NCI-H1930 (cell line): ENCODE measurements at places on chromosomes 11 and 22.

DNA sequence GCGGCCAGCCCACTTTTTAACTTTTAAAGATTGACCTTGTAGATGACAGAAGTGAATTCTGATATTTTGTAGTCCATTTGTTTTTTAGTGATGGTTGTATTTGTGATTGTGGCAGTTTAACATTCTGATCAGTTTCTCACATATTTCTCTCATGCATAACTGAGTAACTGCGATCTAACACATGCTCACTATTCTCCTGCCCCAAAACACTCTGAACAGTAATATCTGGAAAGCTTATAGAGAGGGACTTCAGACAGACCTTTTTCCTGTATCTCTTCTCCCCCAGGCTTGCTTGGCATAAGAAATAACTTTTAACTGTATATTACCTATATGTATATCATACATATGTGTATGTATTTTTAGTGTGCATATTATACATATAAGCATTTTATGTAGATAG lies 37.3 kb upstream of the MYO18B start:
- DNase-seq, result no peak

- no peak for DNase-seq
Measured at GRCh38 chr11:66741153-66741552, 12.1 kb upstream of the SPTBN2 start.

- no peak for DNase-seq
Measured at GRCh38 chr11:57370251-57370650, 10.7 kb downstream of the PRG3 start.

DNA sequence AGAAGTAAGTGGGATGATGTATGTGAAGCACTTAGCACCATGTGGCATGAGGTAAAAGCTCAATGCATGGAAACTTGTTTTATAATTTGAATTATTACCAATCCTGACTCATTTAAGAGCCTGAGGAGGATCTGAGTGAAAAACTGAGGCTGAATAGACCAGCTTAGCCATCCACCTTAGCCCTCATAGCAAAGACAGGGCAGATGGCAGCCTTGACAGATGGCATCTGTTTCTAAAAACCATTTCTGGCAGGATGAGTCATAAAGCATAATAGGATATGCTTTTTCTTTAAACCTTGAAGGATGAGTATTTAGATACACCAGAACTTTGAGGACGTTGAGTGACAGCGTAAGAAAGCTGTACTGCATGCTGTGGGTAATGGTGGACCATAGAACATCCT lies 61.0 kb upstream of the NAV2 start:
- no peak for DNase-seq

DNA sequence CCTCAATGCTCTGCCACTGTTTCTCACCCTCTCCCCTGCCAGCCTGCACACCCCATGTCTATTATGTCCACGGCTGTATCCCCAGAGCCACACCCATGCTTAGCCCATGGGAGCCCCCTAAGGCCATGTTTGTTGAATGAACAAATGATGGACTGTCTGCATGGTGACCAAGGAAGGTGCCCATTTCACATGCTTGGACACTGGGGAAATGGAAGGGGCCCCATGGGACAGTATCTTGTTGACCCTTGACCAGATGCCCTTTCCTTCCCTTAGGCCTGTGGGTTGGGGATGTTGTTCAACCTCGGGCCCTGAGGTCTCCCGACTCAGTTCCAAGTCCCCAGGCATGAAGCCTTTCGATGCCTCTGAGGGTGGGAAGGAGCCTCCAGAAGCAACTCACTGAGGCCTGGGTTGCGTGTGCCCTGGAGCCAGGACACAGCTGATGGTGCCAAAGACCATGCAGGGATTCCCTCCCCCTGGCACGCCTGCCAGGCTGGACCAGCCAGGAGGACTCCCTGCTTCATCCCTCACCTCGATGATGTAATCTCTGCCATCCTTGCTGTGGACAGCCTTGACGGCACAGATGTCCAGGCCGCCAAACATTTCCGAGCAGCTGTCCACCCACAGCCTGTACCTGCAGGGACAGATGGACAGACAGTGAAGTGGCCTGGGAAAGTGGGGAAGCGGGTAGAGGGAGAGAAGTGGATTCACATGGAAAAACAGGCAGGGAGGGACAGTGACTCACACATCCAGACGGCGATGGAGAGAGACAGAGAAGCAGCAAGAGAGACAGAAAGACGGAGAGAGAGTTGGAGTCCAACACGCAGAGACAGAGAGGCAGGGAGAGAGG lies 58.9 kb downstream of the FBXO7 start:
- DNase-seq, result no peak

DNA sequence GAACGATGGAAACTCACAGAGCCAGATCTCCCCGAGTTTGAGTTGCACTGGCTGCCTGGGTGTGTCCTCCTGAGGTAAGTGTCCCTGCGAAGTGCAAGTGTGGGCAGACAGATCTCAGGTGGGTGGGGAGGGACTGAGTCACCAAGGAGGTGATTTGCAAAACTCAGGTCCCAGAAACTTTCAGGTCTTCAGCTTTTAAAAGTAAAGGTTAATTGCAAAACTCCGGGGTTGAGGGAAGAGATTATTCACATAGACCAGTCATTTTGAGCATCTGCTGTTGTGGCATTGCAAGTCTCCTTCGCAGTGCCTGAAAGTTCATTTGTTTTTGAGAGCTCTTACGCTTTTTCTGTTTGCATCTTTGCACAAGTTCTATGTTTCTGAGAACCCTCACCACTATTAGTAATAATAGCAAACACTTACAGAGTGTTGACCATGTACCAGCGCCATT lies 7.1 kb downstream of the CD44 start:
- DNase-seq, result no peak

DNA sequence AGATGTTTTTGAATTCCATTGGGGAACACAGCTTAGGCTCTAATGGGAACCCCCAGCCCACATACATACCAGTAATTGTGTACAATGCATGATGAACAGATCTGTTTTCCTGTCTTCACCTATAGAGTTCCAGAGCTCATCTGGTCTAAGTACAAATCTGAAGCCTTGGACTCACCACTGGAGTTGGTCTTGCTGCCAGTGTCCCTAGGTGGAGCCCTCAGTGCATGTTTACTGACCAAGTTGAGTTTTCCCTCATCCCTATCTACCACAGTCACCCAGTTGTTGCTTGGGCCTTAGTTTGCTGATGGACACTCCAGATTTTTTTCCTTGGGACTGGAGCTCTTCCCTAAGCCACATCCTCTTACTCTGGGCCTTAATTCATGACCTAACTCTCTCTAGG lies 159.2 kb upstream of the DDI1 start:
- no peak for DNase-seq

- no peak for DNase-seq
Measured at GRCh38 chr11:12183827-12184620, 73.6 kb downstream of the MICAL2 start.

- no peak for DNase-seq
Measured at GRCh38 chr11:90606721-90607120, 383.9 kb upstream of the CHORDC1 start.

GRCh38 chr22:30214703-30215407 lies 31.7 kb downstream of the LIF start:
- peak; percentile 7 for DNase-seq

GRCh38 chr22:36398601-36399471 lies 11.1 kb upstream of the MYH9 start:
- DNase-seq, result no peak

- DNase-seq, result no peak
Measured at GRCh38 chr22:44382116-44383038, 69.6 kb upstream of the SHISAL1 start.

- no peak for DNase-seq
Measured at GRCh38 chr11:69022260-69022659, 9.2 kb upstream of the MRGPRF start.

DNA sequence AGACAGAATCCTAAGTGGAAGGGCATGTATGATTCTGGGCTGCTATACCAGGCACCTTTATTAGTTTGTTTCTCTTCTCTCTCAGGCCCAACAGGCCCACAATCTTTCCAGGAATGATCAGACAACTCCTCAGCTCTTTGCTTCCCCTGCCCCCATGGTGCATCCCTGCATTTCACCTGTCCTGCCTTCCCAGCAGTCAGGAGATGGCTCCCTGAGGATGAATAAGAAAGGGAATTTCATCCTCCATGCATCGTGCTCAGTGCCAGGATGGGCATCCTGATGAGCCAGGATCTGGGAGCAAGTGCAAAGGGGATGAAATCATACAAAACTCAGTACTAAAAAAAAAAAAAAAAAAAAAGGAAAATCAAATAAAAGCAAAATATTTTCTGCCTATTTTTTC lies 18.6 kb upstream of the NTM start:
- DNase-seq, result no peak

DNA sequence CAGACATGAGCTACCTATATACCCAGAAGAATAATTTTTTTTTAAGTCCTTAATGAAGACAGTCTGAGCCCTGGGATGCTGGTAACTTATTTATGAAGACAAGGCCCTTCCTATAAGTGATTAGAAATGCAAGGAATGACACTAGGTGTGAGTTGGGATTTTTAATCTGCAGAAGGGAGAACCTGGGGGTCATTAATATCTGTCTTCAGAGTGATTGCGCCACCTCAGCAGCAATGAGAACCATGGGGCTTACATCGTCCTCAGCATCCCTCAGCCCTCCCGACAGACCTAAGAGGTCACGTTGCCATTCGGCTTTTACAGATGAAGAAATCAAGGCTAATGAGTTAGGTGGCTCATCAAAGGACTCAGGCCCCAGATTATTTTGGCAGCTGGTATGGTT lies 55.6 kb downstream of the MCM5 start:
- DNase-seq, result no peak

DNA sequence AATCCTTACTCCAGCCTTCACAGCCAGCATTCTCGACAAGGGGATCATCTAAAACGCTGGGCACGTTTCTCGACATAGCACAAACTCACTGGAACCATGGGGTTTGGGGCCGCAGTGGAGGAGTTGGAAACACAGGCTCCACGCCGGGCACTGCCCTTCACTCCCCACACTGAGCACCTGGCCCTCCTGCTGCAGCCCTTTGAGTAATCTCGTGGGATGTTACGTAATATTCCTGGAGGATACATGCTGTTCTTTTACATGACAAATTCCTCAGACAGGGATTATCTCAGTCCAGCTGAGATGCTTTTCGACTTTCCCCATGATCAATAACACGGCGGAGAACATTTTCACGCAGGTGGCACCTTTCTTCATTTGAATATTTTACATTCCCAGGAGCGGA lies 408.0 kb downstream of the SHANK2 start:
- DNase-seq, result no peak

GRCh38 chr11:1532606-1533341 lies 39.3 kb downstream of the DUSP8 start:
- no peak for DNase-seq

- DNase-seq, result no peak
Measured at GRCh38 chr11:120714438-120714837, 202.9 kb downstream of the GRIK4 start.

DNA sequence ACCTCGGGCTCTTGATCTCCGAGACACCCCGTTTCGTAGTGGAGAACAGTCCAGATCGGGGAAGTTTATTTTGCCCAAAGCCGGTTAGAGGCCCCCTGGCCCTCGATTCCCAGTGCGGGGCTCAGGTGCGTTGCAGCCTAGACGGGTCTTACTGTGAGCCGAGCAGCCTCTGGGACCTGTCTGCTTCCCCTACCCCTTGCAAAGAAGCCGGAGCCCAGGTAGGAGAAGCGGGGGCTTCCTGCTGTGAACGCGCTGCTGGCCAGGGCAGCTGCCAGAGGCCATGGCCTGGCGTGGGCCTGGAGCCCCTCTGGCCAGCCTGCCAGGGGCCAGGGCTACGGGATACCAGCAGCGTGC lies 621 bp downstream of the TSPO start:
- DNase-seq, result no peak

DNA sequence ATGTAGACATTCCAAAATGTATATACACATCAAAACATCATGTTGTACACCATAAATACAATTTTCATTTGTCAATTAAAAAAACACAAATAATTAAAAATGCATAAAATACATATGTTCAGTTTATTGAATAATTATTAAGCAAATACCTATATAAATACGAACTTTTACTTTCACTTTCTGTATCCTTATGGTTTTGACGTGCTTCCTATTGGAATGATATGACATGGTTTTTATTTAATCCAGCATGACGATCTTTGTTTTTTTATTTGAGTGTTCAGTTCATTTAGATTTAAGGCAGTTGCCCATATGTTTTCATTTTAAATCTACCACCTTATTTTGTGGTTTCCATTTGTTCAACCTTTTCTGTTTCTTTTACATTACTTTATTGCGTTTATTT lies 198.3 kb upstream of the PLET1 start:
- no peak for DNase-seq

GRCh38 chr22:42717197-42717928 lies 3.3 kb downstream of the A4GALT start:
- DNase-seq, result no peak

DNA sequence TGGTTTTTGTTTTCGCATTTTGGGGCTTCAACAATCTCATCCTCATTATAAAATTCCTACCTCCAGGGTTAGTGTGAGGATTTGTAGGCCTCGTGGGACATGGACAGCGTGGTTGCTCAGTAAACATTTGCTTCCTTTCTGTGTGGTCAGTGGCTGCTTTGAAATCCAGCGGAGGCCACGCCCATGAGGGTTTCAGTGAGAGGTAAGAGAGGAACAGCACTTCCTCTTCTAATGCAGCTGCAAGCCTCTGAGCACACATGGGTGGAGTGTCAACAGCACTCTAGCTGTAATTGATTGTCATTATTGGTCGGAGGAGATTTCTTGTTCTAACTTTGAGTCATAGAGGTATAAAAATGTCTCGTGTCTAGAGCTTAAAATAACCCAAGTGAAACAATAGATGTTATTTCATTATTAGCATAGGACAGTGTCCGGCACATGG lies 6.0 kb upstream of the ARHGAP42 start:
- no peak for DNase-seq

DNA sequence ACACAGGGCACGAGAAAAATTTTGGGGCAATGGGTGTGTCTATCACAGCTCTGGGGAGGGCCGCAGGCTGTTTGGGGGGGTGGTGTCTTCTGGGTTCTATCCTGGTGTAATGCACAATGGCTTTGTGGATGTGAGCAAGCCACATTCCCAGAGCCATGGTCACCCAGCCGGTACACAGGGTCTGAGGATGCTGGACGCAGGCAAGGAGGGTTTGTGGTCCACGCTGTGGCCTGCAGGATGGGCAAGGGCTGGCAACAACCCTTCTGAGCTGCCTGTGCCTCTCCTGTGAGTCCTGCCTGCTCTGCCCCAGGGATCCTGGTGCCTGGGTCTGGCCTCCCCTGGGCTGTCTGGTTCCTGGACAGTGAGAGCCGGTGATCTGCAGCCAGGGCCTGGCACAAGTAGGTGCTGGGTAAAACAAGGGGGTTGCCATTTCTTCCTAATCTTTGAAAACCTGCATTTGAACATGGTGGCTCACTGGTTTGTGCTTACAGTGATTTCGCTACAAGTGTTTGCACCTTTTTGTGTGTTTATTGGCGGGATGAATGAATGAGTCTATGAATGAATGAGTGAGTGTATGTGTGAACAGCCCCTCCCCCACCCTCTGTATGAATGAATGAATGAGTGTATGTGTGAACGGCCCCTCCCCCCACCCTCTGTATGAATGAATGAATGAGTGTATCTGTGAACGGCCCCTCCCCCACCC lies 4.4 kb upstream of the MRPL23 start:
- DNase-seq, result no peak

DNA sequence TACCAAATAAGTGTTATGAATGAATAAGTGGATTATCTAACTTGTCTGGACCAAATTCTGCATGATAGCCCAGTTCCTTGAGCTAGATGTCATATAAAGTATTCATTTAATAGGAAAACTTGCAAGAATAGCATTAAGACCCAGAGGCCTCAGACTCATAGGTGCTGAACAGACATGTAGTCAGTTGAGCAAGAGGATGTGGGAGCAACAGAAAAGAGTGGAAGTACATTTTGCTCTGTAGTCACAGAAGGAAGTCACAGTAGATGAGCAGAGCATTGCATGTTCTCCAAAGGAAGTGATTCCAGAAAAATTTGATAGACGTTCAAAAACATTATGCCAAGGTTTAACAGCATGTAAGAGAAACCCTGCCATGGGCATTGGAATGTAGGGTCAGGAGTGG lies 9.5 kb downstream of the HOATZ start:
- DNase-seq, result no peak
